ENCODE measurements at places on chromosomes 16 and 17. TPM values are rescaled to one million over a fixed set of nuclear protein-coding genes. Genes with fewer than 3 reads are reported as not detected.

DNA sequence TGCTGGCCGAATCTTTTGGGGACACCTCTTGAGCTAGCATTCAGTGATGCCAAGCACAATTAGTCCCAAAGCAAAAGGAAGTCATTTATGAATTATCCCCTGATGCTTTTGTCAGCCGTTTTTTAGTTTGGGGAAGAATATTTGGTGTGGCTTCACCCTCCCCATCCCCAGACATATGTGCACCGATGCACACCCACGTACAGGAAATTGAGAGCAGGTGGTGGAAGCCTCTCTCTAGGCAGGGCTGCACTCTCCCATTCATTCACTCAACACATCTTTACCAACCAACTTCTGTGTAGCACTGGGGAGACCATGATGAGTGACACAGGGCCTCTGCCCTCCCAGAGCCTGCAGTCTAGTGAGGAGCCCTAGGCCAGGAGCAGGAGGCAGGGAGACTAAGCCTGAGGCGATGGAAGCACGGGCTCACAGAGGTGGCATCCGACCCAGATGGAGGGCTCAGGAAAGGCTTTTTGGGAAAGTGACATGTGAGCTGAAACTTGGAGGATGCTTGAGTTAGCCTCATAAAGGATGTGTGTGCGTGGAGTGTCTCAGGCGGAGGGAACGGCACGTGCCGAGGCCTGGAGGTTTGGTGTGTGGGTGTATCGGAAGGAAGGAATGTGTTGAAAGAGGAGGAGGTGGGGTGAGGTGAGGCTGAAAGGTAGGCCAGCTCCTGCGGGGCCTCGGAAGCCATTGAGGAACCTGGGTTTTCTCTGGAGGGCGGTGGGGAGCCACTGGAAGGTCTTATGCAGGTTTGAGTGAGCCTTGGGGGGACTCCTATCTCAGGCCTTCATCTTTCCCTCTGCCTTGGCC is 43.8 kb downstream of the PSME3IP1 start:
- no peak overlapping the region for H3K27ac ChIP-seq
- peaks cover 12% of the 10 kb centered on the region for H3K4me1 ChIP-seq
- no peaks in the 10 kb centered on the region for H3K27me3 ChIP-seq
- H3K4me3 ChIP-seq: no peak overlapping the region
- no peak for DNase-seq

- no peaks in the 10 kb centered on the region for H3K36me3 ChIP-seq
- H3K4me3 ChIP-seq: no peak overlapping the region
- H3K27ac ChIP-seq: no peak overlapping the region
- no peaks in the 10 kb centered on the region for H3K27me3 ChIP-seq
- no peaks in the 10 kb centered on the region for H3K4me1 ChIP-seq
Observed at GRCh38 chr17:19880393-19880792, 12.7 kb upstream of the ULK2 start.

- no peaks in the 10 kb centered on the region for H3K36me3 ChIP-seq
- H3K27ac ChIP-seq: no peak overlapping the region
- H3K4me1 ChIP-seq: no peaks in the 10 kb centered on the region
- no peak for DNase-seq
Observed at GRCh38 chr17:34117332-34117731, 137.8 kb upstream of the CCL2 start.

Gene VAT1L
- total RNA-seq: 4.2 TPM

Gene AHSP
- 1.9 TPM for total RNA-seq

Gene CD300A
- total RNA-seq: 2.4 TPM
